ENCODE measurements at places on chromosomes 5 and 9. TPM values are rescaled to one million over a fixed set of nuclear protein-coding genes. Genes with fewer than 3 reads are reported as not detected.

Gene TNIP1
- total RNA-seq: 136 TPM

Gene TOR1B
- total RNA-seq: 24.9 TPM

Gene ARID3C
- 0.16 TPM for total RNA-seq

Gene PCDHB7
- total RNA-seq: 0.05 TPM

Gene OR13J1
- total RNA-seq: not detected

Gene CBY3
- total RNA-seq: not detected

Gene LVRN
- total RNA-seq: 0.08 TPM

Gene INSL6
- total RNA-seq: not detected

Gene TYRP1
- not detected for total RNA-seq

Gene KIF4B
- total RNA-seq: not detected

Gene LRRC19
- total RNA-seq: not detected

Gene CCL21
- total RNA-seq: not detected

Gene SH3RF2
- total RNA-seq: 2.9 TPM

Gene ST8SIA4
- 0.20 TPM for total RNA-seq

Gene TEX48
- total RNA-seq: not detected

Gene SPINK4
- total RNA-seq: not detected
